ENCODE measurements at places on chromosomes 3 and 15. TPM values are rescaled to one million over a fixed set of nuclear protein-coding genes. Genes with fewer than 3 reads are reported as not detected.
A peak's percentile ranks its signal among the peaks of the same experiment; 100 is the strongest.

TICRR gene
- 0.16 TPM for polyA plus RNA-seq

CADM2 gene
- 6.0 TPM for polyA plus RNA-seq

PCSK6 gene
- polyA plus RNA-seq, result 0.88 TPM

OCA2 gene
- polyA plus RNA-seq, result not detected

ITIH1 gene
- polyA plus RNA-seq, result 0.60 TPM

REC114 gene
- 0.40 TPM for polyA plus RNA-seq

BFSP2 gene
- not detected for polyA plus RNA-seq

ACSBG1 gene
- 5.8 TPM for polyA plus RNA-seq

DNA sequence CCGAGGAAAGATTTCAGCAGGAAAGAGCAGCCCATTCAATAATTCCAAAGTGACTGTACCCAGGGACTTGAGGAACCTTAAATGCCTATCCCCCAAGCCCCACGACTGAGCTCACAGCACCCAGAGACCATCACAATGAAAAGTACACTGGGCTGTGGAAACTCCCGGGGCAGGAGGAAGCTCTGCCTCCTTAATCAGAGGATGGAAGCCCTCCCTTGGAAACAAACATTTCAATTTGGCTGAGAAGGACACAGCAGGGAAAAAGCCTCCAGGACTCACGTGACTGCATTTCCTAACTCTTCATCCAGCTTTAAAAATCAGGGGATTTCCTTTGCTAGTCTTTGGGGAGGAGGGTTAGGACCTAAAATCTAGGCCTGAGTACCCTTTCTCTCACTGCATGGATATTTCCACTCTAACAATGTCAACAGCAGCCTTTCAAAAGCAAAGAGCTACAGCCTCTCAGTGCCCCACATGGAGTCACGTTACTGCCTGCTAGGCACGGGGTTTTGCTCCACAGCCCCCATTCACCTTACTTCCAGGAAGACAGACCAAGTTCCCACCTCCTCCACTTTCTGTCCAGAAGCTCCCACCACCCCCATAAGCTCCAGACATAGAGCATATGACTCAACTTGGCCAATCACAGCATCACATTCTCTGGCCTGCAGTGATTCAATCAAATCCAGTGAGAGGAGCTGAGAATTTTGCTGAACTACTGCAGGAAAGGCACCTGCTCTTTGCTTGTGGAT is 68.9 kb upstream of the WNT5A start:
- H3K27ac ChIP-seq, result no peak overlapping the region
- no peaks in the 10 kb centered on the region for H3K4me1 ChIP-seq
- no peaks in the 10 kb centered on the region for H3K27me3 ChIP-seq
- no peaks in the 10 kb centered on the region for H3K36me3 ChIP-seq
- no peak for DNase-seq
- H3K4me3 ChIP-seq, result no peak overlapping the region

- no peak overlapping the region for H3K27ac ChIP-seq
- H3K36me3 ChIP-seq, result no peaks in the 10 kb centered on the region
- peaks cover 6% of the 10 kb centered on the region for H3K4me1 ChIP-seq
- no peak overlapping the region for H3K4me3 ChIP-seq
- H3K27me3 ChIP-seq, result no peaks in the 10 kb centered on the region
- DNase-seq, result no peak
These were observed 49.0 kb downstream of the CCDC54 start for GRCh38 chr3:107426223-107426622.

DNA sequence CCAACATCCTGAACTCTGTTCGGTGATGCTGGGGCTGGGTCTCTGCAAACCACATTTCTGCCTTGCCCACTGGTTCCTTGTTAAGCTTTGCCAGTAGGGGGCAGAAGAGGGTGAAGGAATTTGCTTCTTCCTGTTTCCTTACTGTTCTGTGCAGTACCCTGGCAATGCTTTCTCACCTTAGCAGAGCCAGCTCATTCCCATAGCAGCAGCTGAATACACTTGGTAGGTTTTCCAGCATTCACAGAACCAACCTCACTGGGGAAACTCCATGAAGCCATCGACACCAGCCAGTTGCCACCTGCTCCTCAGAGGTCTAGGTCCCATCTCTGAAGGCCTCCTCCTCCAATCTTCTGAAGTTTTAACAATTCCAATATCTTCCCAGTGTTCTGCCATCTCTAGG is 308.4 kb downstream of the PDCD6IP start:
- H3K27ac ChIP-seq, result no peak overlapping the region
- H3K36me3 ChIP-seq, result no peaks in the 10 kb centered on the region
- no peaks in the 10 kb centered on the region for H3K27me3 ChIP-seq
- H3K4me1 ChIP-seq, result no peaks in the 10 kb centered on the region
- no peak for DNase-seq
- H3K4me3 ChIP-seq, result no peak overlapping the region

DNA sequence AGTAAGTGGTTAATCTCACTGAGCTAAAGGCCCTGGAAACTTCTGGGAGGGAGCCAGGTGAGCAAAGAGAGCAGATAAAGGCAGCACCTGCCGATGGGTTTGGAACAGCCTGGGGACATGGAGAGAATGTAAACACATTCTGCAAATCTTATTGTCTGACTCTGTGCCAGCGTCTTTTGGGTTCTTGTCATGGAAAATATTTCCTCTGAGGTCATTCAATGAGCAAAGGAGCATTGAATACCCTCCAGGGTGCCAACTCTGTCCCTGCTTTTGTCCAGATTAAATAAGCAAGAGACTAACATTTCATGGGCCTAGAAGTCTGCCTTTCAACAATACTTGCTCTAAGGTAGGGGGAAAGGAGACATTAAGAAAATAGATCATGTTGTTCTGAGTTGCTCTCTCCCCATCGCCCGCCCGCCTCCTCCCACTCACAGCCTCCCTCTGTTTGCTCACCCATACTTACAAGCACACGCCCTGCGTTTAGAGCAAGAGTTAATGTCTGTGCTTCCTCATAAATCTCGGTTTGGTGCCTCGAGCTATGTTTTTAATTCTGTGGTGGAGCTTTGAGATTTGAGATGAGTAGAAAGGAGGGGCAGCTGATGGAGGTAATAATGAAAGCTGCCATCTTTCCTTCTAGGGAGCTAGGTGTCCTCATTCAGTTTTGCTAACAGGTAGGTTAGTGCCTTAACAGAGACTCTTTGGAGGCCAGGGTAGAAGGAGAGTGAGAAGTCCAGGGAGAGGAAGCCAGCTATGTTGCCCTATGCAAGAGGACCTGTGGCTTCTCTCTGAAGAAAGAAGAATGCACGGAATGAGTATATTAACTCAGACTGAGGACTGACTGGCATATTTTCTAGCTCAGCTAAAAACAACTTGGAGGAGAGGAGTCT is 132.9 kb downstream of the TPRG1 start:
- H3K4me3 ChIP-seq, result no peak overlapping the region
- H3K27ac ChIP-seq, result no peak overlapping the region
- H3K36me3 ChIP-seq, result no peaks in the 10 kb centered on the region
- no peaks in the 10 kb centered on the region for H3K27me3 ChIP-seq

DNA sequence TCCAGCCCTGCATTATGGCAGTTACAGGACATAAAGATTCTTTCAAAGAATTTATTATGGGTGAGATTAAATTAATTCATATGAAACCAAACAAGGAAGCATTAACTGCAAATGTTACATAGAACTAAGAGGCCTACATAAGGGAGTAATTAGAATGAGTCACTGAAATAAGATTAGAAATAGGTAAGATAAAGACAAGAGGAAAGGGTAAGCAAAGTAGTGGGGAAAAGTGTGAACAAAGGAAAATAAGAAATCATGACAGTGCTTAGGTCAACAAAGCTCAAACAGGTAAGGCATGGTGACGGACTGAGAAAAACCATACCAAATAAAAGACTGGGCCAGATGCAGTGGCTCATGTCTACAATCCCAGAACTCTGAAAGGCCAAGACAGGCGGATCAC is 74.3 kb downstream of the SETD2 start:
- no peak overlapping the region for H3K4me3 ChIP-seq
- no peak overlapping the region for H3K27ac ChIP-seq
- H3K4me1 ChIP-seq, result no peaks in the 10 kb centered on the region

DNA sequence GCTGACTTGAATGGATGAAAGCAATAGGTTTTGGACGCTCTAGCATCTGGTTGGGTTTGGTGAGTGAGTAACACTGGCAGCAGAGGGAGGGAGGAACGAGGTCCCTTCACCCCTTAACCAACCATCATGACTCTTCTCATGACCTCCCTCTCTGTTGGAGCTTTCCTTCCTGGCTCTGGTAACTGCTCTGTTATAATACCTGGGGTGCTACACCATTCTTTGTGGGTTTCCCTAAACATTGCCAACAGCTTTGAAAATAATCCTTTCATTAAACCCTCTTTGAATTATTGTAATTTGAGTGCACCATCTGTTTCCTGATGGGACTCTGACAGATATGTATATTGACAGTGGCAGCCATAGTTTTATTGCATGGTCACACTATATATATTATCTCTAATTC is 146.2 kb upstream of the PTPRG start:
- H3K4me1 ChIP-seq, result no peaks in the 10 kb centered on the region
- no peak overlapping the region for H3K4me3 ChIP-seq
- no peak for DNase-seq
- H3K27ac ChIP-seq, result no peak overlapping the region
- no peaks in the 10 kb centered on the region for H3K27me3 ChIP-seq

DNA sequence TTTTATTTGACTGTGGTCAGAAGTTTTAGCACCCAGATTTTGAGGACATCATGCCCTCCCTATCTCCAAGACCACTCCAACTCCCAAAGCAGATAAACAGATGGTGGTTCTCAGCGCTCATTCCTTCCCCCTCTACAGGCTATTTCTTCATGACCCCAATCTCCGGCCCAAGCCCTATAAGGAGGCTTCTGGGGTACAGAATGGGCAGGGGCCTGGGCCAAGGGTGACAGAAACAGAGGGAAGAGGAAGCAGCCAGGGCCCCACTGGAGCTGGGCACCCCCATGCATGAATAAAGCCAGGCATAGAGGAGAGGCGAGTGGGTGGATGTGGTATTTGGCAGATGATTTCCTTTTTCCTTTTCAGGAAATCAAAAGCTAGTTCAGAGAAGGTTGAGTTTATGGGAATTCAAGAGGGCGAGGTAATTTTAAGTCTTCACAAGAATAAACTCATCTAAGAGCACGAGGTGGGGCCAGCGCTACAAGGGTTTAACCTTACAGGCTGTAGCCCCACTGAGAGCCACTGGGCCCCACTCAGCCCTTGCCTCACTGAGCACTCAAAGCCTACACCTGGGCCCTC is 104.8 kb upstream of the HERC1 start:
- peaks cover 21% of the 10 kb centered on the region for H3K4me1 ChIP-seq
- no peaks in the 10 kb centered on the region for H3K36me3 ChIP-seq
- no peak overlapping the region for H3K4me3 ChIP-seq
- no peak for DNase-seq
- no peak overlapping the region for H3K27ac ChIP-seq

GRCh38 chr15:66092053-66093016 is 161.2 kb downstream of the MEGF11 start:
- no peaks in the 10 kb centered on the region for H3K27me3 ChIP-seq
- H3K4me1 ChIP-seq, result no peaks in the 10 kb centered on the region
- H3K4me3 ChIP-seq, result no peak overlapping the region
- no peak overlapping the region for H3K27ac ChIP-seq
- no peak for DNase-seq

- no peaks in the 10 kb centered on the region for H3K4me1 ChIP-seq
- no peak overlapping the region for H3K4me3 ChIP-seq
- H3K27me3 ChIP-seq, result no peaks in the 10 kb centered on the region
- no peak for DNase-seq
These were observed 61.9 kb downstream of the ADAMTS17 start for GRCh38 chr15:100279849-100280248.

GRCh38 chr3:52403955-52404354 is 40.9 kb downstream of the SEMA3G start:
- no peaks in the 10 kb centered on the region for H3K27me3 ChIP-seq
- no peaks in the 10 kb centered on the region for H3K36me3 ChIP-seq
- no peak overlapping the region for H3K27ac ChIP-seq
- no peak for DNase-seq
- H3K4me1 ChIP-seq, result peaks cover 12% of the 10 kb centered on the region

- no peaks in the 10 kb centered on the region for H3K36me3 ChIP-seq
These were observed 705.3 kb upstream of the NAALADL2 start for GRCh38 chr3:174153871-174154270.

GRCh38 chr3:119660474-119661440 is at the start of gene POPDC2:
POPDC2 (minus strand) TSS chr3:119660589; CDS start chr3:119660423, 166 bp downstream.
- peak within 1 kb of the TSS; percentile 12 for H3K27ac ChIP-seq
- no peak within 1 kb of the TSS for H3K4me3 ChIP-seq
- no peaks in the 10 kb centered on the region for H3K36me3 ChIP-seq
- H3K4me1 ChIP-seq, result peaks cover 41% of the 10 kb centered on the region

- no peak for DNase-seq
- peak overlapping the region; percentile 24 for H3K27ac ChIP-seq
- H3K4me1 ChIP-seq, result peaks cover 32% of the 10 kb centered on the region
- no peak overlapping the region for H3K4me3 ChIP-seq
These were observed 33.3 kb downstream of the ATG7 start for GRCh38 chr3:11305509-11305908.

DNA sequence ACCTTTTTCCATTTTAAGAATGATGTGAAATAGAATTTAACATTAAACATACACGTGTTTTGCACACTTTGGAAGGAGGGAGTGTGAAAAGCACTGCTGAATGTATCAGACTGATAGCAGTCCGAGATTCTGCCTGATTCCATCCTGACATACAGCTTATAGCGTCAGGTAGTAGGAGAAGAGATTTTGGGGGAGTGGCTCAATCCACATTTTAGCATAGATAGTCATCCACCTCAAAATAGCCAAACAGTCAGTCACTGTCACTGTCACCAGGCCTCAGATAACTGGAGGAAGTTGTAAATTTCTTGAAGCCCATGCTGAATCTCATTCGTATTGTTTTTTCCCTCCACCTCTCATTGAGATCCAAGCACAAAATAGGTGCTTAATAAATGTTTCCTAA is 35.4 kb upstream of the ARHGEF26 start:
- no peaks in the 10 kb centered on the region for H3K36me3 ChIP-seq
- H3K27me3 ChIP-seq, result no peaks in the 10 kb centered on the region
- no peak overlapping the region for H3K4me3 ChIP-seq
- no peak overlapping the region for H3K27ac ChIP-seq
- DNase-seq, result no peak

- H3K27ac ChIP-seq, result no peak overlapping the region
- no peak overlapping the region for H3K4me3 ChIP-seq
- H3K36me3 ChIP-seq, result no peaks in the 10 kb centered on the region
- DNase-seq, result no peak
- no peaks in the 10 kb centered on the region for H3K27me3 ChIP-seq
These were observed 175.9 kb downstream of the PDZRN3 start for GRCh38 chr3:73448761-73449301.

DNA sequence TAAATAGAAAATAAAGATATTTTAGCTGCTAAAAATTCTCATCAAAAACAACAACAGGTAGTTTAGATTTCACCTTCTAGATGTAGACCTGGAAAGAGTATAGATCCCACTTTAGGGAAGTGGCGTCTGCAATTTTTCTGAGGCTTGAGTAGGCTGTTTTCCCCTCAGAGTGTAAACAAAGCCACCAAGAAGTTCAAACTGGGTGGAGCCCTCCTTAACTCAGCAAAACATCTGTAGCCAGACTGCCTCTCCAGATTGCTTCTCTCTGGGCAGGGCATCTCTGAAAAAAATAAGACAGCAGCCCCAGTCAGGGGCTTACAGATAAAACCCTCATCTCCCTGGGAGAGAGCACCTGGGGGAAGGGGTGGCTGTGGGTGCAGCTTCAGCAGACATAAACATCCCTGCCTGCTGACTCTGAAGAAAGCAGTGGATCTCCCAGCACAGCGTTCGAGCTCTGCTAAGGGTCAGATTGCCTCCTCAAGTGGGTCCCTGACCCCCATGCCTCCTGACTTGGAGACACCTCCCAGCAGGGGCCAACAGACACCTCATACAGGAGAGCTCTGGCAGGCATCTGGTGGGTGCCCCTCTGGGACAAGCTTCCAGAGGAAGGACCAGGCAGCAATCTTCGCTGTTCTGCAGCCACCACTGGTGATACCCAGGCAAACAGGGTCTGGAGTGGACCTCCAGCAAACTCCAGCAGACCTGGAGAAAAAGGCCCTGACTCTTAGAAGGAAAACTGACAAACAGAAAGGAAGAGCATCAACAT is 259.6 kb downstream of the STXBP5L start:
- H3K4me1 ChIP-seq, result no peaks in the 10 kb centered on the region
- H3K27me3 ChIP-seq, result no peaks in the 10 kb centered on the region
- DNase-seq, result no peak
- H3K4me3 ChIP-seq, result no peak overlapping the region
- H3K27ac ChIP-seq, result no peak overlapping the region
- no peaks in the 10 kb centered on the region for H3K36me3 ChIP-seq
